ENCODE measurements at places on chromosomes 2 and 18. TPM values are rescaled to one million over a fixed set of nuclear protein-coding genes. Genes with fewer than 3 reads are reported as not detected.

DNA sequence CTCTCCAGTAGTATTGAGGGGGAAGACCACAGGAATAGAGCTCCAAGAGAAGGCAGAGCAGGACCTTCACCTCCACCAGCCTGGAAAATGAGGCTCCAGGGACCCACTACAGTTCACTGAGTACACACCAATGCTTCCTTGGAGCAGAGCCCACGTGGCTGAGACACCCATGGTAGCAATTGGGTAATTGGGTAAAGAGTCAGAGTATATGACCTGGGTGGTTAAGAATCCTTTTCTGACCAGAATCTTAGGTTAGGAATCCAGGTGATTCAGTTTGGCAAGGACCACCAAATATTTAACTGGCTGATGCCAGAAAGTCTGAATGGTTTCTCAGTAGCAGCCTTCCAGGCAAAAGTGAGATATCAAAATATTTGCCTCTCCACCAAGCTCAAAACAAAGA is 107.7 kb downstream of the MDH1 start:
- no peak for DNase-seq

- DNase-seq = no peak
Observed at GRCh38 chr2:148814860-148815419, 60.1 kb upstream of the KIF5C start.

DNA sequence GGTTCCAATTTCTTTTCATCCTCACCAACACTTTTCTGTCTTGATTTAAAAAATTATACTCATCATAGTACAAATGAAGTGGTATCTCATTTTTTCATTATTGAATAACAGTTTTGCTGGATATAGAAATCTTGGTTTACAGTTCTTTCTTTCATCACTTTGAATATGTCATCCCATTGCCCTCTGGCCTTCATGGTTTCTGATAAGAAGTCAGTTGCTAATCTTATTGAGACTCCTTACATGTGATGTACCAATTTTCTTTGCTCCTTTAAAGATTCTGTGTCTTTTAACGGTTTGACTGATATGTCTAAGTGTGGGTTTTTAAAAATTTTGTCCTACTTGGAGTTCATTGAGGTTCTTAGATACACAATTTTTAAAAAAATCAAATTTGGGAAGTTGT is 35.0 kb downstream of the SLC3A1 start:
- no peak for DNase-seq

GRCh38 chr2:100846716-100847115 is 26.8 kb downstream of the NPAS2 start:
- no peak for DNase-seq

DNA sequence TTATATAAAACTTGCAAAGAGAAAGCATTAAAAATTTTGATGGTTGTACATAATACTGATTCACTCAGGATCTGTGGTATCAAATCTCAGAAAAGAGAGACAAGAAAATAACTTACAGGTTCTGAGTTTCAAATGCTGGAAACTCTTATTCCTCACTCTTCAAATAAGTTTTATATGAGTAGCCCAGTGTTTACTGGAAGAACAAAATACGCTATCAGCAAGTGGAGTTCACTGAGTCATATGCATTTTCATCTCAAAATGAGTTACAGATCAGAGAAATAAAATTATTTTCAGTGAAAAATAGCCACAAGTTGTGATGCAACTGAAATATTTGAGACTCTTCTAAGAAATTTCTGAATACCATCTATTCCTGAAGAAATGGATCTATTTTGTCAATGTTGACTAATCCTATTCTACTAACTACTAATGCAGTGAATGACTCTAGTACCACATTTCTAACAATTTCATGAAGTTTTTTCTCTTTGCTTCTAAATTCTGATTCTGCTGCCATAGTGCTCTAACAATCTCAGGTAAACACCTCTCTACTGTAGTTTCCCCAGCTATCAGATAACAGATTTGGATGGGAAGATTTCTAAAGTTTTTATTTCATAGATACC is 391.7 kb downstream of the ZEB2 start:
- DNase-seq = no peak

- no peak for DNase-seq
Observed at GRCh38 chr2:150127346-150127990, 360.0 kb downstream of the RND3 start.

DNA sequence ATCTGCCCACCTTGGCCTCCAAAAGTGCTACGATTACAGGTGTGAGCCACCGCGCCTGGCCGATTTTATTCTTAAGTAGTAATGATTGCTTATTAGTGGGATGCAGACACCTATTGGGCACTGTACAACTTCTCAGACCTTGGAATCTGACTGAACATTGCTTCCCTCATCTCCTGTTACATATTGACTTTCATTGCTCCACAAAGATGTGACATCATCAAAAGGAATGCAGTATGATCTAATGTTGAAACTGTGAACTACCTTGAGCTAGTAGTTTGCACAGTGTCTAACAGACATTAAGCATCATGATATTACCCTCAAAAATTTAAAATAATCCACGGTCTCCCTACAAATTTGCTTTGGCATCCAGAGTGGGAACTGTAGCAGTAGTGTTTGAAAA is 109.8 kb upstream of the SIX2 start:
- DNase-seq = no peak

- no peak for DNase-seq
Observed at GRCh38 chr2:118861242-118861641, 13.8 kb upstream of the EN1 start.

DNA sequence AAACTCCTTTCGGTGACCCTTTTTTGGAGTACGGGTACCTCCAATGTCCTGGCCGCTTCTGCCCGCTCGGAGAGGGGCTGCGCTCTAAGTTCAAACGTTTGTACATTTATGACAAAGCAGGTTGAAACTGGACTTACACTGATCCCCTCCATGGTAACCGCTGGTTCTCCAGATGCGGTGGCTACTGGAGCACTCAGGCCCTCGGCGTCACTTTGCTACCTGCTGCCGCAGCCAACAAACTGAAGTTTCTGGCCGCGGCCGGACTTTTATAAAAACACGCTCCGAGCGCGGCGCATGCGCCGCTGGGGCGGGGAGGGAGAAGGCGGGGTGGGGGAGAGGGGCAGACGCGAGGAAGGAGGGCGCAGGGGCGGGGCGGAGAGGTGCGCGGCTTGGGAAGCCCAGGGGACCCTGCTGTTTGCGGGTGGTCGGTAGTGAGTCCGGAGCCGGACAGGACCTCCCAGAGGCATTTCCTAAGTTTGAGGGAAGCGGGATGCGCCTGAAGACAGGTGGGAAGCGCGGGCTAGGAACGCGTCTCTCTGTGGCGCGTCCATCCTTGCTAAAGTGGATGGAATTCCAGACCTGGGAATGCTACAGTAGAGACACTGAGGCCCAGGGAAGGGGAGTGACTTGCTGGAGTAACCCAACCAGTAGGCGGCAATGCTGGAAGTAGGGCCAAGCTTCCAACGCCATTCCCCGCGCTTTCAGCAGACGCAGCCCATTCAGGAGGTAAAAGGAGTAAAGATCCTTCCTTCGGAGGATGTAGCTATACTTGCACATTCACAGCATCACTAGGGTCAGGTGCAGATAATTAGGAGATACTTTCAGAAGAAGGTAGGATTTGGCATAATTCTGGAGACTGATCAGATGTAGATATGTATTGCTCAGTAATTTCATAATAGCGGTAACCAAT is at the start of gene CXCR4:
Gene CXCR4, minus strand, starts transcription at position 241 of the 910 bp plus-strand sequence. Its CDS starts 89 bp downstream, at position 152.
- DNase-seq = peak; percentile 93

Gene VSNL1
- total RNA-seq = 10.4 TPM

Gene SERPINB3
- not detected for total RNA-seq

Gene EFR3B
- total RNA-seq = 4.1 TPM

Gene PLB1
- total RNA-seq = 3.0 TPM

Gene ERFE
- total RNA-seq = 0.51 TPM

Gene DGKD
- total RNA-seq = 29.2 TPM

Gene UCN
- 0.84 TPM for total RNA-seq

Gene IL36B
- not detected for total RNA-seq

Gene OSR1
- 6.3 TPM for total RNA-seq
